ENCODE measurements at places on chromosomes 7 and 10.

GRCh38 chr7:32059289-32060011 lies 10.8 kb downstream of the PDE1C start:
- peak; percentile 79 for DNase-seq

DNA sequence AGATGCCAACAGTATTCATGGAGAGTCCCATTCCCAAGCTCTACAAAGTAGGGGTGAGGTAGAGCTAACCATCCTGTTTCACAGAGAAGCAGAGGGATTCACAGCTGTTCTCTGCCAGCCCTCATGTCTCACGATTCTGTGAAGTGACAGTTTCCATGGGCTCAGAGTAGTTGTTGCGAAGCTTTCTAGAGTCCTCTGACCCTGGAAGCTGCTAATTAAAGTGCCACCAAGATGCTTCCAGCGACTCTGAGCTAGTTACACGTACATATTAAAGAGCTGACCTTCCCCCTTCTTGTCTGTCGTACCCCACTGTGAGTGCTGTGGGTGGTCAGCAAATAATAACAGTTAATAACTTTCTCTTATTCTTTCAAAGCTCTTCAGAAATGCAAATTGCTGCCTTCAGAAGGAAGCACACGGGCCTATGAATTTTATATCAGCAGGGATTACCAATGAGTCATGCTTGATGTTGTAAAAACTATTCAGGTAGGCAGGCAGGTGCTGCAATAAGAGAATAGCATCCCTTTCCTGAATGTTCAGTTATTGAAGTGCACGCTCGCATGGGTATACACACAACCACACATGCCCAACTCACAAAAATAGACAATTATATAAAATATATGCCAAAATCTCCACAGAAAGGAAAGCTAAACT lies 34.1 kb downstream of the DNAJB9 start:
- no peak for DNase-seq

DNA sequence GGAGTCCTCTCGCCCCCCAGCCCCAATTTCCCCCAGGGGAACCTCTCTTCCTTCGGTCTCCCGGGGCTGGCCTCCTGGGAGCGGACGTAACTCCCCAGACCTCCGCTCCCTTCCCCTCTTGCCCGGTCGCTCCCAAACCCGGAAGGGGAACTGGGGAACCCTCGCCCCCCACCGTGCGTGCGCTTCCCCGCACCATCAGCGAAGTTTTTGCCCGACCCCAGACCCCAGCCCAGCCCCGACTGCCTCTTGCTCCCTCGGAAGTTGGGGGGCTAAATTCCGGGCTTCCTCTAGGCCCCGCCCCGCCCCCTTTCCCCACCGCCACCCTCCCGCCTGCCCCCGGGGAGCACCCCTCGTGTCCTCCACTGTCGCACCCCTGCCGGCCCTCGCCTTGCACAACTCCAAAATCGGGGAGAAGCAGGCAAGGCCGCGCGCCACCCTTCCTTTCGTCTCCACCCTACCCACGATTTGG lies 436 bp downstream of the GNB2 start:
- DNase-seq = no peak

- DNase-seq = peak; percentile 46
Observed at GRCh38 chr7:51227861-51228260, 88.7 kb downstream of the COBL start.

DNA sequence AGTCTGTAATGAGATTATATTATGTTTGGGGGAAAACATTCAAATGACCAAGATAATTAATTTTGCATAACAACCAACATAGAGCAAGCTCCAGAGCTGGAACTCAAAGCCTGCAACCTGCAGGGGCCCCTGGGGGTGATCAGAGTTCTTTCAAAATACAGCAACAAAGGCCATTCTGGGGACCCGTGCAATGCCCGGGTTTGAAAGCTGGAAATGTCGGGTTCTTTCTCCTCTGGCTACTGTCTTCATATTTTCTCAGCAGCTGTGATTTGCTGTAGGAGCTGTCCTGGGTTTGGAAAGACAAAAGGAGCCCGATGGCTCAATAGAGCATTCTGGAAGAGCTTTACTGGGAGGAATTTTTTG lies 30.8 kb upstream of the CARD11 start:
- DNase-seq = no peak

DNA sequence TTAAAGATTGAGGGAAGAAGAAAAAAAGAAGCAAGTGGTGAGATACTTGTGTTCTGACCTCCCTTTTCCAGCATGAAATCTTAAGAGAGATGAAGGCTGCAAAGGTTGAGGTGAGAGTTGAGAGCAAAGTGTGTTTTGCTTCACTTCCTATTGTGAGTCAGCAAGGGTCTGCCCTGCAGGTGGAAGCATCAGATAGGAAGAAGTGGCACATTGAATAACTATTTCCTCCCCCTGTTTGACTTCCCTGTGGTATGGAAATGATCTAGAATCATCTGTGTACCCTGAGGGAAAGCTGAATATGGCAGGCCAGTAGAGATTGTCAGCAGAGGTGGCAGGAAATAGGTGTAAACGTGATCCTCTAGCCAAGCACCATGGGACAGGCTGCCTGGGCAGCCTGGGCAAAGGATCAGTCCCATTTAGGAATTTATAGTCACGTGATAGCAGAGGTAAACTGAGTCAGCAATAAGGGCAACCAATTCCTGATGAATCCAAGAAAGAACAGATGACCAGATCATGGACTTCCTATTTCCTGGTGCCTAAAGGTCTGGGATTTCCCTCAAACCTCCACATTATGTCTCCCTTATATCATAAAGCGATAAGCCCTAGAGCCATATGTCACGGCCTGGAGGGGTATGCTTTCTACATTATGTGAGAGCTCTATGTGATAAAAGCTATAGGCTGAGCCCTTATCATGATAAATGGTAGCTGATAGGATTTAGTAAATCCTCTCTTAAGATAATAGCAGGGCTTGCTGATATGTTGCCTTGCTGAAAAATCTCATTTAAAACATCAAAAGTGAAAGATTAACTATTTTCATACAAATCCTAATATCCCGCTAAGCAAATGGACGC lies 287.0 kb downstream of the MDFIC start:
- DNase-seq = no peak

DNA sequence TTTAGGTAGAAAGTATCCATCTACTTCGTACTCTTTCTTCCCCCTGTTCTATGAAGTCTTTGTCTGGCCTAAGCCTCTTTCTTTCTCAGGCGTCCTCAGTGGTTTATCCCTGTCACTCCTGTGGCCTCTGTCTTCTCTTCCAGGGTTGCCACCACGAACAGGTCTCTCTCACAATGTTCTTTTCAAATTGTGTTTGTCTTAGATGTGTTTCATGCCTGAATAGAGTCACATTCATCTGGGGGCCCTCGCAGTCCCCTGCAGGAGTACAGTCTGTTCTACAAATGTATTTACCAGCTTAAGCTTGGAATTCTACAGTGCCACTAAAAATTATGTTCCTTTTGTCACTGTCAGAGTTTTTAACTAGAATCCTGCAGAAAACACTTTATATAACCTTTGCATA lies 680.4 kb upstream of the FOXK1 start:
- no peak for DNase-seq

DNA sequence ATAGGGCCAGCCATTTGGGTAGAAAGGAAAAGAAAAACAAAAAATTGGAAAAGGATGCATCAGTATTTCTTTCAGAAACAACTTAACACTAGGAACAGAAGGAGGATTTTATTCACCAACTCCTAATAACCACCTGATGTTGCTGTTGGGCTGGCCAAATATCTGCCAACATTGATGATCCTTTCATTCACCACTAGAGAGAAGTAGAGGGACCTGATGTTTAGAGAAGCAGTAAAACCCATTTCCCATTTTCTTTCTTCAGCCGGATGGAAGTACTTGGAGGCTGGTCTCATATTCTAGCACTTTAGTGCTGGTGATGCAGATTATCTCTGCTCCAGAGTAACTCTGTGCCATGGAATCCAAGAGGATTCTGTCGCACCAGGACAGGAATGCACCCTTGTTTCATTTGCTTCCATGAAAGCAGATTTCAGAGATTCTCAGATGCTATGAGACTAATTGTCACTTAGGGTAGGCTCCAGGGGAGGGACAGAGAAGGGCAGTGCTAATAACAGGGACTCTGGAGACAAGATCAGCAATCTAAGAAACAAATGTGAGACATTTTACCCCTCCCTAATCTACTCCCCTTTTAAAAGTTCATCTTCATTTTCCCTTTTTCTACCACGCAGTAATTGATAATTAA lies 3.1 kb downstream of the KLLN start:
- DNase-seq = peak; percentile 86

GRCh38 chr10:3493621-3494020 lies 291.4 kb downstream of the KLF6 start:
- DNase-seq = no peak

- DNase-seq = peak; percentile 46
Observed at GRCh38 chr10:124291001-124291701, 127.6 kb downstream of the OAT start.

DNA sequence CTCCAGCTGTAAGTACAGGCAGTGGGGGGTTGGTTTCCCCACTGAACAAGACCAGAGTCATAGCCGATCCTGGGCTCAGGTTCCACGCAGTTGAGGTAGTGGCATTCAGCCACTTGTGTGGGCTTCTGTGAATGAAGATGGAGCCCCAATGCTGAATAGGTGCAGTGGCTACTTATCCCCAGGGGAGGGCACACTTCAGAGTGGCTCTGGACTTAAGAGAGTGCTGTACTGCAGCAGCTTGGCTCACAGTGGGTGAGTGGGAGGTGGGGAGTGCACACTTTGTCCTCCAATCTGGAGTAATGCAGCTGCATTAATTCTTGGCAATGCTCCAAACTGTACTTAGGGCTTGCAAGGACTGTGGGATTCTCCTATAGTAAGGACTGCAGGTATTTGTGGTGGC lies 81.9 kb downstream of the BUB3 start:
- DNase-seq = no peak

DNA sequence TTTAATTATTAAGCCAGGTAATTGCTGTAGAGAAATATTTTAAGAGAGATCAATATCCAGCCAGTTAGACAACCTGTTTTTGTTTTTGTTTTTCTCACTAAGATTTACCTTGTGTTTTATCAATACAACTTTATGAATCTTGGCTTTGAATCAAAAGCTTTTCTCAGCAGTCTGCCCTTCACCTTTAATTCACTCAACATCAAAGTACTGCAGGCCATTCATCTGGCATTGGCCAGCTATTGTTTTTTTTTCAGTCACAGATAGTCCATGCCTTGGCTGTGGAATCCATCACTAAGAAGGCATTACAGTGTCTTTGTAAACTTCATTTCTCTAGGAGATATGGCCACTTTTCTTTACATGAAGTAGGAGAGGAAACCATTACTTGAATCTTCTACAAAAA lies 20.2 kb downstream of the SGCE start:
- DNase-seq = no peak

DNA sequence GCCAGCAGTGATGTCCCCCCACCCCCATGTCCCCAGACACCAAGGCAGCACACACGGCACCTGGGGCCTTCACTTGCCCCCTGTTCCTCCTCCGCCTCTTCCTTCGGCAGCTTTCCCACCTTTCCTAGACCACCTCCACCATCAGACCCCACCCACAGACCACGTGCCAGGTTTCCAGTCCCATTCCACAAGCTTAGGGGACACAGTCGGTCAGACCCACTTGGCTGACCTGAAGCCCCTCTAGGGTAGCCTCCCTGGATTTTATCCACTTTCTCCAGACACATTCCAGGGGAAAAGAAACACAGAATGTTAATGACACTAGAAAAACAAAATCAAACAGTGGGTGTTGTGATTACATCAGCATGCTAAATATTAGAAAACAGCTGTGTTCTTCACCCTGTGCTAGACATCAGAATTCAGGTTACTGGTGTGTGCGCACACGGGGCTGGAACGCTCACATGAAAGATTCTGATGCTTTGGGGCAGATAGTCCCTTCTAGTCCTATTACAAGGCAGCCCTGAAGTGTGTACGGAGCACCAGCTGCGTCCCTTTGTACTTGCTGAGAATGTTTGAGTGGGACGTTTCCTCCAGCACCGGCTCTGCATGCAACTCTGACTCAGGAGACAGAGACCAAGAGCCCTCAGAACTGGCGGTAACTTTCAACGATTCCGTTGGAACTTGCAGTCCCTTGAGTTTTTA lies 75.5 kb upstream of the PPP2R2D start:
- no peak for DNase-seq

- DNase-seq = no peak
Observed at GRCh38 chr7:90877201-90877600, 281.1 kb downstream of the CDK14 start.

DNA sequence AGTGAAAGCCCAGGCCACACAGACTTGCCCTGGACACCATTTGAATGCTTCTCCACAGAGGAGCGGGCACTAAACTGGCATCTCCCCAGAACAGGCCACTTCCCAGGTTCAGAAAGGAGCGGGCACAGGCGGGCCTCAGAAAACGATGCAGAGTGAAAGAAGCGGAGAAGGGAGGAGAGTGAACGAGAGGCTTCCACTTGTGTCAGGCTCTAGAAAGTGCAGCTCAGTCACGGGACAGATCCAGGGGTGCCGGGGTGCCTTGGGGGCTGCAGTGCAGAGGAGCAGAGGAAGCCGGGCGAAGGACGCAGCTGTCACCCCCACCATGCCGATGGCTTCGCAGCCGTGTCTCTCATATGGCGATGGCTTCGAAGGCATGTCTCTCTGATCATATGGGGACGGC lies 26.1 kb upstream of the PRKAR1B start:
- DNase-seq = no peak

DNA sequence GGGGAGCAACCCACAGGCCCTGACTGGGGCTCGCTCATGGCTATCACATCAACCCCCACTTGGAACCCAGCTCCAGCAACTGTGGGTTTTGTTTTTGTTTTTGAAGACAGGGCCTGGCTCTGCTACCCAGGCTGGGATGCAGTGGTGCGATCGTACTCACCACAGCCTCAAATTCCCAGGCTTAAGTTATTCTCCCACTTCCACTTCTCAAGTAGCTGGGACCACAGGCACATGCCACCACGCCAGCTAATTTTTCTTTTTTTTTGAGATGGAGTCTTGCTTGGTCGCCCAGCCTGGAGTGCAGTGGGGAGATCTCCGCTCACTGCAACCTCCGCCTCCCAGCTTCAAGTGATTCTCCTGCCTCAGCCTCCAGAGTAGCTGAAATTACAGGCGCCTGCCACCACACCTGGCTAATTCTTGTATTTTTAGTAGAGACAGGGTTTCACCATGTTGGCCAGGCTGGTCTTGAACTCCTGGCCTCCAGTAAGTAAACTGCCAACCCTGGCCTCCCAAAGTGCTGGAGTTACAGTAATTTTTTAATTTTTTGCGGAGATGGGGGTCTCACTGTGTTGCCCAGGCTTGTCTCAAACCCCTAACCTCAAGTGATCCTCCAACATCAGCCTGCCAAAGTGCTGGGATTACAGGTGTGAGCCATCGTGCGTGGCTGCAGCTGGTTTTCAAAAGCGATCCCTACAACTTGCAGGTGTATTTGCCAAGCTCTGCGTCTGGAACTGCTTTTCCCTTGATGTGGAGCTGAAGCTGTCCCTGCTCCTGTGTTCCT lies 228.7 kb downstream of the SKIDA1 start:
- DNase-seq = no peak
